ENCODE measurements at places on chromosomes 5 and 9.

GRCh38 chr5:23223846-23224245 is 283.6 kb upstream of the PRDM9 start:
- DNase-seq: no peak

DNA sequence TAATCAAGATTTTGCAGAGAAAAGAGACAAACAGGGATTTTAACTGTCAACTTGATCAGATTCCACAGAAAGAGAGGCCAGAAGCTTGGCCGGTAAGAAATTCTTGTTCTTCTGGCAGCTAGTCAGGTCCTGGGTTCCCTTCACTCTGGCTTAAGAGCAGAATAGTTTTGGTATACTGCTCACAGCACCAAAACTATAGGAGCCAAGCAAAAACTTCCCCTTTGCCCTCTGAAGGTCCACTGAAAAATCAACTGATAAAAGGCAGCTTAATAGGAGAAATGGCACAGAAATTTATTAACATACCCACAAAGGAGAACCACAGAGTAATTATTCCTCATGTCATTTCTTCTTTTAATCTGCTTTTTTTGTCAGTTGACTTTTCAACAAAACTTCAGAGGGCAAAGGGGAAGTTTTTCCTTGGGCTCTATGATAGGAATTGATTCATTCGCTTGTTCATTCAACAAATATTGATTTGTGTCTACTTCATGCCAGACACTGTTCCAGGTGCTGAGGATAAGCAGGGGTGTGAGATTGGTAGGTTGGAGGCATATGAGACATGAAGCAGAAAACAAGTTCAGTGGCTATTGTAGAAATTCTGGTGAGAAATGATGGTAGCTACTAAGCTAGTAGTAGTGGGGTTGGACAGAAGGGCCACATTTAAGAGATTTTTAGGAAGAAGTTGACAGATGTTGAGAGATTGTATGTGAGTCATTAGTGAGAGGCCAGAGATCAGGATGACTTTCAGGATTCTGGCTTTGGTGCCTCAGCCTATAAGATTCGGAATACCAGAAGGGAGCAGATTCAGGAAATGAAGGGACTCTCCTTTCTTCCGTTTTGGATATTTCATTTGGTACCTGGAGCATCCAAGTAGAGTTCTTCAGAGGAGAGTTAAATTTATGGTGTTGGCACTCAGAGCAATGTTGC is 20.6 kb upstream of the NNT start:
- no peak for DNase-seq

DNA sequence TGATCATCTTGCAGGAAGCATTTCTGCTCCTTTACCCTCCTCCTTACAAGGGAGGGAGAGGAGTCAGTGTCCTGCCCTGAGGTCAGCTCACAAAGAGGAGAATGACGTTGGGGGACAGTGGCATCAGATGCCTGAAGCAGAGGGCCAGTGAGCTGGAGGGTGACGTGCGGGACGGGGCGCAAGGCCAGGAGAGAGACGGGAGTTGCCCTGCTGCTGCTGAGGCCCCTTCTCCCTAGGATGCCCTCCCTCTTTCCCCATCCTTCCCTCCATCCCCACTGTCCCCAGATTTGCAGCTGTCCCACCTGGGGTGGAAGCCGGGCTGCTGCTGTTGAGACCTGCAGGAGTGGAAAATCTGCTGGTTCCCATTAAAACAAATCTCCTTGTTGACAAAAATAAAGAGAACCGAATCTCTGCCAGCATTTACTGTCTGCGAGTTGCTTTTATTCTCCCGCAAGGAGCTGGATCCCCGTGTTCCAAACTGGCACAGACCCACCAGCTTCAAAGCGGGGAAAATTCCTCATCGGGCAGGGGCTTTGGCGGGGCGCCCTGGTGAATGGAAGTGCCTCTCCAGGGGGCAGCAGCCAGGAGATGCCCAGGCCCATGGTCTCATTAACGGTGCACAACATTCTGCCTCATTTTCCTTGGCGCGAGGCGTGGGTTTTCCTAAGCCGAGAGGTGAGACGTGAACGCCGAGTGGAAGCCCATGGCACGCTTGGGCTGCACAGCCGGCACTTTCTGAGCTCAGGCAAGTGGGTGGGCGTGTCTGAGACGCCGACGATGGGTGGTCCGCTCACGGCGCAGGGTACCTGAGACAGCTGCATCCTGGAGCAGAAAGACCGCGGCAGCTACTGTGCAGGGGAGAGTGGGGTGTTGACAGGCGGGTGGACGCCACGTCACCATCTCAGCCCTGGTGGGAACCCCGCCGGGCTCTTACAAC is 13.9 kb upstream of the COL5A1 start:
- DNase-seq: no peak

- no peak for DNase-seq
These were observed 127.8 kb downstream of the PRR16 start for GRCh38 chr5:120591911-120592310.

- no peak for DNase-seq
These were observed 40.0 kb downstream of the HRH2 start for GRCh38 chr5:175697846-175698245.

DNA sequence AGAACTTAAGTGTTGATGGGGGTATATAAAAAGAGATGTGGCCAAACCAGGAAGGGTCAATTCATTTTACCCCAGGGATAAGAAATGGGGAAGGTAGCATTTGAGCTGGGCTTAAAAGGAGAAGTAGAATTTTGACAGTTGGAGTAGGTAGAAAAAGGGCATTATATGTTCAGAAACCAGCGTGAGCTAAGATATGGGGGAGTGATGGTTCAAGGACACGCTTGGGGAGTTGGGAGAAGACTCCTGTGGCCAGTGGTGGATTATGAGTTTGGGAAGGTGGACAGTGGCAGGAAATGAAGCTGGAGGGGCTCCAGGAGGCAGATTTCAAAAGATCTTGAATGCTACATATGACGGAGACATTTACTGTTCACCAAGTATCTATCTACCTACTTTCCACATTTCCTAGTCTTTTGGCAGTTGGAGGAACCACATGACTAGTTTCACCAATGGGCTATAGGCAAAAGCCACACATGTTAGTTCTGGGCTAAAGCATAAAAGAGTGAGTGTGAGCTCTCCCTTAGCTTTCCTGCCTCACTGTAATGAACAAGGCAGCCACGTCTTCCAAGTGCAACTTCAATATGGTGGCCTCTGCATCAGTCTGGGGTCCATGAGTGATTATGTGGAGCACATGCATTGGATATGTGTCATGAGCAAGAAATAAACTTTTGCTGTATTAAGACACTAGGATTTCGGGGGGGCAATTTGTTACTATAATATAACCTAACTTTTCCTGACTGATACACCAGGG is 15.7 kb upstream of the GSN start:
- no peak for DNase-seq

DNA sequence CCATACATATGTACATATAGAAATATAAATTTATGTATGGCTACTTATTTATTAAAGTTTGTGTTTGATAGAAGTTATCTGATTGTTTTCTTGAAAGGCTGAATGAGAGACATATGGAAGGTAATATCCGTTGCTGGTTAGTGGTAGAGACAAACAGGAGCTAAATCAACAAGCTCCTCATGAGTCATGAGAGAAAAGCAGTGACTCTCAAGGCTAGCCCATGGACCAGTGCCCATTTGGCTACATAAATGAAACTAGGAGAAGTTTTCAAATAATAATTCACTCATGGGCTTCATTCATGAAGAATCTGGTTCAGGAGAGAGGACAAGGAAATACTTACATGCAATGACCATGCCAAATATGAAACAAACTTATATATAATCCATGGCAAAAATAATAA is 504.5 kb upstream of the ITGA1 start:
- DNase-seq: no peak

DNA sequence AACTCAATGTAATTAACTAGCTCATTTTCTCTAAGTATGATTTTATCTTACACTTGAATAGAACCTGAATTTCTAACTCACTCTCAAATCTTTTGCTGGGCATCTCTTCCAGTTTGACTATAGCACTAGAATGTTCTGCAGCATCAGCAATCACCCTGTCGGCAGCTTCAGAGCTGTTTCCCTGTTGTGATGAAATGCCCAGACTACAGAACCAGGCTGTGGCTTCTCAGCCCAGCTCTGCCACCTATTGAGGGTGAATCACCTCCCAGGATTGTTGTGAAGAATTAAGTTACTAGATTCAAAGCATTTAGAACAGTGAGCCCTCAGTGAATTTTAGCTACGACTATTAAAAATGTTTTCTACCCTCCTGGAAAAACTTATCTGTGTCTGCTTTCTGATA is 90.4 kb upstream of the ANKRD55 start:
- DNase-seq: no peak

GRCh38 chr5:68465133-68465532 is 249.6 kb downstream of the PIK3R1 start:
- no peak for DNase-seq

GRCh38 chr5:34728236-34728635 is 72.1 kb downstream of the RAI14 start:
- DNase-seq: no peak

DNA sequence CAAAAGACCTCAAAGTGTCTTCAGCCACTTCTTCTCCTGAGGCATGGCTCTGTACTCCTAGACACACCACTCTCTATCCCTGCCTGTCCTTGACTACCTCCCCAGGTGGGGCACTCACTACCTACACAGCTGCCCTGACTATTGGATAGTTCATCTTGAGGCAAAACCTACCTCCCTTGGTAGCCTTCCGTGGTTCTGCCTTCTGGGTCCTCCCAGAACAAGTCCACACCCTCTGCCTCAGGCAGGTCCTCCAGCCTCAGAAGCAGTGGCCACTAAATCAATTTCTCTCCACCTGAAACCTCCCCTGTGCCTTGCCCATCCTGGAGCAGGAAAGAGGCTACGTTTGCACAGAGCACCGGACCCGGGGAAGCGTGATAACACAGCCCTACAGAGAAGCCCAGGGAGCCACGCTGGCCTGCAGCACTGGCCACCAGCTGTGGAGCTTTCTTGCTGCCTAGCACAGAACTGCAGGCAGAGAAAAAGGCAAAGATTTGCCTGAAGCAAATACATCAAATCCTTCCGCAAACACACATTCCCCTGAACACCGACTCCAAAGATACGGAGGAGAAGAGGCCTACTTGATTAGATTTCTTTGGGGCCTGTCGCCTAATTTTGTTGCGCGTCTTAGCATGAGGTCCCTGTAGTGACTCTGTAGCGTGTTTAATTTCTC is 141.8 kb downstream of the C9orf50 start:
- no peak for DNase-seq

- DNase-seq: no peak
These were observed 340.0 kb downstream of the GABRG2 start for GRCh38 chr5:162407614-162408013.

All from GM12864 (cell line).